ENCODE measurements at places on chromosomes 2 and 18.
A peak's percentile ranks its signal among the peaks of the same experiment; 100 is the strongest.

DNA sequence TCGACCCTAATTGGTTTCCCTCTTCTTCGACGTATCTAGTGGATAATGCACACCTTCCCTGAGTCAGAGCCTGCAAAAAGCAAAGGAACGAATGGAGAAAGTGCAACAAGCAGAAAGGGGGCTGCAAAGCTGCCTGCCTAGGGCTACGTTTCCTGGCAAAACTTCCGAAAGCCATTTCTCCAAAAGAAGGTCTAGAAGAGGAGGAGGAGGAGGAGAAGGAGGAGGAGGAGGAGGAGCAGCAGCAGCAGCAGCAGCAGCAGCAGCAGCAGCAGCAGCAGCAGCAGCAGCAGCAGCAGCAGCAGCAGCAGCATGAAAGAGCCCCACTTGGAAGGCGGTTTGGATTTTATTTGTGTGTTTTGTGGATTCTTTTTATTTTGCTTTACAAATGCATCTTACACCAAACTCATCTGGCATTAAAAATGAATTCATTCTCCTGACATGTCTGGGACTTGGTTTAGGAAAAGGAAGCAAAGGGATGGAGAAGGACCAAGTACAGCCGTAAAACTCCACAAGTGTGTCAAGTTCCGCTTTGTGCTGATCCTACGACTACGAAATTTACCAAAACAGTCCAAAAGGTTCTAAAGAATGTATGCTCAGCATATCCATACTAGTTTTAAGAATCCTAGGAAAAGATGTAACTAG lies 2.0 kb downstream of the TCF4 start:
- DNase-seq, result no peak

GRCh38 chr2:63851691-63852311 lies 10.1 kb downstream of the UGP2 start:
- no peak for DNase-seq

DNA sequence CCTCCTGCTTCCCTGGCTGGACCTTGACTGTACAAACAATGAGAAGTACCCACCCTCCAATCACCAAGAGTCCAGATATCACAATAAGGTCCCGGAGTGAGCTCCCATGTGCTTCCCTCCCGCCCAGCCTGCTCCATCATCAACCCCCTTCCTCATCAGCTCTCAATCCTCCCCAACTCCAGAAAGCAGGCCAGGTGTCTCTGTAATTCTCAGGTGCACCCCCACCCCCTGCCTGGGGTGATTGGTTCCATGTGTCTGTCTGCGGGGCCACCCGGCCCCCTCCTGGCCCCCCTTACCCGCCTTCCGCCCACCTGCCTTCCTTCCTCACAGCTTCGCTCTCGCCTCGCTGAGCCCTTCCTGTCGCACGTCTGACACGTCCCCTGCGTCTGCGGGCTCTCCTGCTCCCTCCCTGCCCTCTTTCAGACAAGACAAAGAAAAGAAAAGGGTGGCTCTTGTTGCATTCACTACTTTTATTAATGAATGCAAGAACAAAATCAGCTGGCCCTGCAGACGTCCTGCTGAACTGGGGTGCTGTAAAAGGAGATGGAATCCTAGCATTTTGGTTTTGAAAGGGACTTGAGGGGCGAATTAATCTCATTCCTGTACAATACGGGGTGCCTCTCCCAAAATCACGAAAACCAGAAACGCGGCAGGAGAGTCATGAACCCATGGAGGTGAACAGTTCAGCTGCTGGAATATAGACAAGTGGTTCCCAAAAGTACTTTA lies 26.5 kb upstream of the IGFBP2 start:
- DNase-seq, result no peak

- DNase-seq, result no peak
Measured at GRCh38 chr2:230668939-230669303, 43.7 kb upstream of the CAB39 start.

DNA sequence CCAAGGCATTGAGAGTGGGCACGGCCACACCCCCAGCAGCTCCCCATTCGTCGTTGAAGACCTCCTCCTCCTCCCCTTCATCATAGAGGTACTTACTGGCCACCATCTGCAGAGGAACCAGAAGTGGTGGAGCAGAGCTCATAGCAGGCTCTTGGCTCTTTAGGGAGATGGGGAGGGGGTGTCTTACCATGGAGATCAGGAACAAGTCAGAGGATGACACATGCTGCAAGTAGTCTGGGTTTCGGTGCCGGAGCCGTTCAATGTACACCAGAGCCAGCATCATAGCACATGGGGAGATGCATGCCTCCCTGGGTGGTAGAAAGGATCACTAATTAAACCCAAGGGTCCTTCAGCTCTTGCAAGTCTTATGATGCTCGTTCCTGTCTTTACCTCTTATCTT lies 1.9 kb downstream of the CNPPD1 start:
- no peak for DNase-seq

GRCh38 chr18:26540043-26540628 lies 8.2 kb downstream of the KCTD1 start:
- DNase-seq, result no peak

- no peak for DNase-seq
Measured at GRCh38 chr2:11824901-11825828, 78.7 kb downstream of the LPIN1 start.

DNA sequence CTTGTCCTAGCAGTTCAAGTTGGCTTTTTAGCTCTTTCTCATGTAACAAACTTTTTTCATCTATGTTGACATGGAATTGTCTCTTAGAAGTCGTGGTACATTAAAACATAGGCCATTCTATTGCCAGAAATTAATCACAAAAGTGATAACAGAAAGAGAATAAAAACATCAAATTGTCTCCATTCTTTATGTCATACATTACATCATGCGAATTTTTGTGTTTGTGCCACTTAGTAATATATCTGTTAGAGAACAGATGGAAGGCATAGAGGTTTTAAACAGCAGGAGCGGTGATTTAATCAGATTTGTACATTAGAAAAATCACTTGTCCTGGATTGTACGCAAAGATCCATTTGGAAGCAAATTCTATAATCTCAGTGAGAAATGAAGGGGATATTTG lies 136.5 kb upstream of the CDH20 start:
- DNase-seq, result no peak

DNA sequence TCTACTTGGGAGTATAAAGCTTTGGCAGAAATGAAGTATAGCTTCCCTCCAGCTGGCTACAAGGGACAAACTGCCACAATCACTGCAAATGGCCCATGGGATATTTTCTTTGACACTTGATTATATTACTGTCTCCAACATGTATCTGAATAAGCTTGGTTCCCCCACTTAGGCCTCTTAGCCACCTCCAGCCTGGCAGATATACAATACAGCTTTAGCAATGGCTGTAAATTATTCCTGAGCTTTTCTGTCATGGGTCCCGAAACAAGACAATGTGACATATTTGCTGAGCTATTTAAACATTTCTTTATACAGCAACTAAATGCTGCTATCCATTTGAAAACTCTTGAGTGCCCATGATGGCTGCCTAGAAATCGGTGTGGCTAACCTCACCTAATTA lies 406.2 kb downstream of the SUCLG1 start:
- no peak for DNase-seq

GRCh38 chr2:29351916-29352591 lies 236.8 kb downstream of the CLIP4 start:
- no peak for DNase-seq

DNA sequence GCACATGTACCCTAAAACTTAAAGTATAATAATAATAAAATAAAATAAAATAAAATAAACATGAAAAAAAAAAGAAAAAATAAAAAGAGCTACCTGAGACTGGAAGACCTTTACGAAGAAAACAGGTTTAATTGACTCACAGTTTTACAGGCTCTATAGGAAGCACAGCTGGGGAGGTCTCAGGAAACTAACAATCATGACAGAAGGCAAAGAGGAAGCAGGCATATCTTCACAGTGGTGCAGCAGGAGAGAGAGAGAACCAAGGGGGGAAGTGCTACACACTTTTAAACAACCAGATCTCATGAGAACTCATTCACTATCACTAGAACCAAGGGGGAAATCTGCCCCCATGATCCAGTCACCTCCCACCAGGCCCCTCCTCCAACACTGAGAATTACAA lies 379.3 kb upstream of the VWC2L start:
- no peak for DNase-seq

GRCh38 chr2:234102112-234102511 lies 51.6 kb downstream of the SPP2 start:
- no peak for DNase-seq

GRCh38 chr2:2324565-2325101 lies 6.4 kb downstream of the MYT1L start:
- peak; percentile 48 for DNase-seq

Measured in SK-N-SH (cell line).